ENCODE measurements at places on chromosomes 12 and 14. TPM values are rescaled to one million over a fixed set of nuclear protein-coding genes. Genes with fewer than 3 reads are reported as not detected.

Gene KERA
- total RNA-seq: not detected

Gene KSR2
- total RNA-seq: not detected

Gene CCDC197
- not detected for total RNA-seq

Gene SLC2A3
- total RNA-seq: 142 TPM

Gene LHX5
- total RNA-seq: not detected

Gene IGFBP6
- total RNA-seq: 979 TPM

Gene AICDA
- not detected for total RNA-seq

Gene TAS2R31
- total RNA-seq: 9.1 TPM

DNA sequence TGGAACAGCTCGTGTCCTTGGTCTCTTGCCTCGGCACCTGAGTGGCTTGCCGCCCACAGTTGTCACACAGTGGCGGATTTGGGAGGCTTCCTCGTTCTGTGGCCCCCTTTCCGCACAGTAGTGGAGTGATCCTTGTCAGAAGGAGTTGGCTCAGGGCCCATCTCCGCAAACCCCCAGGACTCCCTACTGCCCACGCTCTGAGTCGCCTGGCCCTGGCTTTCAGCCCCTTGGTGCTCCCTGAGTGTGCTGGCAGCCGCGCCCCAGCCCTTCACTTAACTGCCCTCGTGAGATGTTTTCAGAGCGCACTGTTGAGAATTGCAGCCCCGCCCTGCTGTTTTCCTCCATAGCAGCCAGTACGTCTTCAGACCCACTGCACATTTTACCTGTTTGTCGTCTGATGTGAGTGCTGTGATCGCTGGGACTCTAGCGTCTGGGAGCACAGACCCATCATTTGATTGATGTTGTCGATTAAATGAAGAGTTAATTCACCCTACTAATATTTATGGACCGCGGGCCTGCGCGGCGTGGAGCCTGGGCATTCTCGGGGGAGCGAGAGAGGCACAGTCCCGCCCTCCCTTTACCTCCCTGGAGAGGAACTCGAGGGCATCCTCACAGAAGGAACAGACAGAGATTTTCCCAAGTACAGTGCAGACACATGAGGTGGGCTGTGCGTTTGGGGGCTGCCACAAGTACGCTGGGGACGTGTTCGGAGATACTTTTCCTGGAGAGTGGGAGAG lies 91.8 kb downstream of the DDX51 start:
- no peak for DNase-seq
- no peak overlapping the region for H3K4me3 ChIP-seq
- no peaks in the 10 kb centered on the region for H3K4me1 ChIP-seq
- no peaks in the 10 kb centered on the region for H3K27me3 ChIP-seq

DNA sequence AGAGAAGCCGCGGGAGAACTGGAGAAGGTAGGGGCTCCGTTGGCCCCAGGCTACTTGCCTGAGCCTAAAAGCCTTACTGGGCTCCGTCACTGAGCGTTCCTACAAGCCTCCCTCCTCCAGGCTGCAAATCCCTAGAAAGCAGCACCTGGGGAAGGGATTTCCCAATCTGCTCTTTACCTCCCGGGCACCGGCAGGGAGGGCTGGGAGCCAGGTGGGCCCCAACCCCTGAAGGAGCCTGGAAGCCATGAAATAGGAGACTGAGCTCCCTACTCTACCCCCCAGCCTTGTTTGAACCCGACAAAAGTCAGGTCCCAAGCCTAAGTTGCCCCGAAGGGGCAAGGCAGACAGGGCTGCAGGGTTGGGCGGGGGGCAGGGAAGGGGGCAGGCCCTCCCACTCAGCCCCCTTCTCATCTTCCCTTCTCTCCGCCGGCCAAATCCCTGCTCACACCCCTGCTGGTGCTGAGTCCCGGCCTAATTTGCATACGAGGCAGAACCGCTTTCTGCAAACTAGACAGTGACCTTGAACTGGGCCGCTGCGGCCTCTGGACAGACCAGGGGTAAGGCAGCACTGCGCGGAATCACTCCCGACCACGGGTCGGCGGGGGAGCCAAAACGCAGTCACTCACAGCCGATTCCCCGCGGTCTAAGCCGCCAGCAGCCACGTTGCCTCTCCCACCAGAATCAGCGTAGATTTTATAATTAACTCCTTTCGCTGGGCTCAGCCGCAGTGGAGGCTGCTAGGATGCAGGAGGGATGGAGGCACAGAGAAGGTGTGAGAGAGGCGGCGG lies 3.7 kb upstream of the HOXC12 start:
- no peak overlapping the region for H3K27ac ChIP-seq
- H3K27me3 ChIP-seq: no peaks in the 10 kb centered on the region
- H3K36me3 ChIP-seq: no peaks in the 10 kb centered on the region
- no peaks in the 10 kb centered on the region for H3K4me1 ChIP-seq
- no peak overlapping the region for H3K4me3 ChIP-seq

DNA sequence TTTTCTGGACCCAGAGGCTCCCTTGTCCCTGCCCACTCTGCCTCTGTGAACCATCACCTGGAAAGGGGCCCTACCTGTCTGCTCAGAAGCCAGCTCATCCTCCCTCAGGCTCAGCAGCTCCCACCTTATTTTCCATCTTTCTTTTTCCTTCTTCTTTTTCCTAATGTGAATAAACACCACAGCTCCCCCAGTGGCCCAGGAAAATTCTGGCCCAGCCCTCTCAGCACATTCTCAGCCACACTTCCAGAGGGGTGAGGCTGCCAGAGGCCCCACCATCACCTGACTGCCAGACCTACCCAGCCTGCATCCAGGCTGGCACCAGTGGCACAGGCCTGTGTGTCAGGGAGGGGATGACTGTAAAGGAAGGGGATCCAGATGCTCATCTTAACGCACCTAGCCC lies 23.0 kb downstream of the ZFHX2 start:
- H3K4me3 ChIP-seq: no peak overlapping the region
- no peaks in the 10 kb centered on the region for H3K27me3 ChIP-seq
- DNase-seq: no peak
- no peaks in the 10 kb centered on the region for H3K4me1 ChIP-seq

GRCh38 chr12:97630875-97631274 lies 168.3 kb downstream of the RMST start:
- no peak for DNase-seq
- H3K36me3 ChIP-seq: no peaks in the 10 kb centered on the region
- no peak overlapping the region for H3K27ac ChIP-seq
- H3K27me3 ChIP-seq: no peaks in the 10 kb centered on the region
- H3K4me3 ChIP-seq: no peak overlapping the region

DNA sequence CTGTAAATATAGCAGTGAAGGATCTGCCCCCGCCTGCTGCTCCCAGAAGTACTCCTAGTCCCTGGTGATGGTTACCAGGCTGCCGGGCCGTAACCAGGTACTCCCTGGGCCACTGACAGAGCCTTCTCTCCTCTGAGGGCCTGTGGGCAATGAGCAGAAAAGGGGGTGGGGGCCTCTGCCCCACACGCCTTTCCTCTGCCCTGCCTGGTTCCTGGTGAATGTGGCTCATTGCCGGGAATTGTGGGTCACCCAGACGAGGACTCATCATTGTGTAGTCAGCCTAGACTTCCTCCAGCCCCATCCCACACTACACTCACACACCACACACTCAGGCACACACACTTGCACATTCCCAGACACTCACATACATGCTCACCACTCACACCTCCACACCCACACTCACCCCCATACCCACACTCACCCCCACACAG lies 35.7 kb upstream of the ACTN1 start:
- DNase-seq: peak; percentile 50
- H3K36me3 ChIP-seq: no peaks in the 10 kb centered on the region
- no peak overlapping the region for H3K27ac ChIP-seq
- no peaks in the 10 kb centered on the region for H3K4me1 ChIP-seq
- H3K4me3 ChIP-seq: no peak overlapping the region

DNA sequence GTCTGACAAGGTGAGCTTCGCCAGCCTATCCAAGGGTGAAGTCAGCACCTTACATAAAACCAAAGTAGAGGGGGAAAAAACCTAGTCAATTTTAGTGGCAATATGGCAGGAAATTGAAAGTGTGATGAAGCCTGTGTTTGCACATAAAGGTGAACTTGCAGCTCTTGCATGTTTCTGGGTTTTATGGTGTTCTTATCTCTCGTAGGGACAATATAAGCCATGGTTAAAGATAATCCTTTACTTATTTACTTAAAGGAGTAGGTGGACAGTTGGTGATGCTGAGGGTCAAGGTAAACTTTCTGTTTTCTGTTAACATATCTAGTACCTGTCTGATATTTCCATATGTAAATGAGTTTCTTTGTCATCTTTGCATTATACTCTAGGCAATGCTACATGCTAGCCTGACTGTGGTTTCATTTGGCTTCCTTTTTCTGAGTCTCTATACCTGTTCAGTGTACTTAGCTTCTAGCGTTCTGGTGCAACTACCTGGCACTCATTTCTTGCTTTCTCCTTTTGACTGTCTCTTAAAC lies 32.8 kb downstream of the CCDC91 start:
- H3K36me3 ChIP-seq: no peaks in the 10 kb centered on the region
- DNase-seq: no peak
- no peaks in the 10 kb centered on the region for H3K4me1 ChIP-seq
- H3K27me3 ChIP-seq: no peaks in the 10 kb centered on the region
- no peak overlapping the region for H3K4me3 ChIP-seq
- H3K27ac ChIP-seq: no peak overlapping the region

GRCh38 chr12:111390910-111391309 lies 14.8 kb upstream of the SH2B3 start:
- H3K27me3 ChIP-seq: no peaks in the 10 kb centered on the region
- no peak overlapping the region for H3K27ac ChIP-seq
- no peaks in the 10 kb centered on the region for H3K4me1 ChIP-seq
- no peak overlapping the region for H3K4me3 ChIP-seq

GRCh38 chr12:127268706-127269425 lies 998.1 kb upstream of the TMEM132C start:
- H3K4me3 ChIP-seq: no peak overlapping the region
- H3K27me3 ChIP-seq: no peaks in the 10 kb centered on the region
- H3K27ac ChIP-seq: no peak overlapping the region
- no peaks in the 10 kb centered on the region for H3K4me1 ChIP-seq
- H3K36me3 ChIP-seq: no peaks in the 10 kb centered on the region
- no peak for DNase-seq

GRCh38 chr14:74765721-74766120 lies 2.6 kb downstream of the YLPM1 start:
- no peak overlapping the region for H3K27ac ChIP-seq
- peak overlapping the region; percentile 26 for H3K4me3 ChIP-seq
- no peak for DNase-seq
- H3K27me3 ChIP-seq: no peaks in the 10 kb centered on the region

GRCh38 chr12:20063116-20063515 lies 305.2 kb upstream of the PDE3A start:
- no peak overlapping the region for H3K4me3 ChIP-seq
- H3K27ac ChIP-seq: no peak overlapping the region
- no peaks in the 10 kb centered on the region for H3K4me1 ChIP-seq
- H3K36me3 ChIP-seq: no peaks in the 10 kb centered on the region

DNA sequence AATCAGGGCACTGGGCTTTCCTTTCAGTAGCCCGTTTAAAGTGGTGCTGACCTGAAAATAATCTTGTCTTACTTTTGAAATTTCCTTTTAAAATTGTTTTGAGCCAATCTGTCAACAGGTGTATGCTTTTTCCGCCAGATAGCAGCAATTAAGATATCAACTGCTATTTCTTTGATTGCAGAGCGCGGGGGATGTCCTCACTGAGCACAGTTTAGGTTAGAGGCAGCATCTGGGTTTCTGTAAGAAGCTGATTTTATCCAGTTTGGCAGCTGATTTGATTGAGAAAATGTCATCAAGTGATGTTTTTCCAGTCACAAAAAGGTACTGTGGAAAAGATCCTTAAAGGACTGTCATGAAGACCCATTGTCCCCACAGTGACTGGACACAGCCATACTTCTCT lies 371.8 kb downstream of the ADAMTS20 start:
- no peak overlapping the region for H3K4me3 ChIP-seq
- no peak overlapping the region for H3K27ac ChIP-seq
- no peaks in the 10 kb centered on the region for H3K4me1 ChIP-seq
- no peak for DNase-seq

- H3K27ac ChIP-seq: no peak overlapping the region
- H3K36me3 ChIP-seq: no peaks in the 10 kb centered on the region
- no peaks in the 10 kb centered on the region for H3K27me3 ChIP-seq
- no peaks in the 10 kb centered on the region for H3K4me1 ChIP-seq
- H3K4me3 ChIP-seq: no peak overlapping the region
Measured at GRCh38 chr12:33226671-33227070, 212.9 kb downstream of the SYT10 start.

GRCh38 chr12:41100572-41100971 lies 87.5 kb upstream of the PDZRN4 start:
- DNase-seq: no peak
- no peaks in the 10 kb centered on the region for H3K27me3 ChIP-seq
- H3K4me1 ChIP-seq: no peaks in the 10 kb centered on the region
- H3K36me3 ChIP-seq: no peaks in the 10 kb centered on the region

- H3K27me3 ChIP-seq: no peaks in the 10 kb centered on the region
- peak overlapping the region; percentile 24 for H3K27ac ChIP-seq
- DNase-seq: no peak
Measured at GRCh38 chr12:123952037-123952436, 20.6 kb downstream of the CCDC92 start.

DNA sequence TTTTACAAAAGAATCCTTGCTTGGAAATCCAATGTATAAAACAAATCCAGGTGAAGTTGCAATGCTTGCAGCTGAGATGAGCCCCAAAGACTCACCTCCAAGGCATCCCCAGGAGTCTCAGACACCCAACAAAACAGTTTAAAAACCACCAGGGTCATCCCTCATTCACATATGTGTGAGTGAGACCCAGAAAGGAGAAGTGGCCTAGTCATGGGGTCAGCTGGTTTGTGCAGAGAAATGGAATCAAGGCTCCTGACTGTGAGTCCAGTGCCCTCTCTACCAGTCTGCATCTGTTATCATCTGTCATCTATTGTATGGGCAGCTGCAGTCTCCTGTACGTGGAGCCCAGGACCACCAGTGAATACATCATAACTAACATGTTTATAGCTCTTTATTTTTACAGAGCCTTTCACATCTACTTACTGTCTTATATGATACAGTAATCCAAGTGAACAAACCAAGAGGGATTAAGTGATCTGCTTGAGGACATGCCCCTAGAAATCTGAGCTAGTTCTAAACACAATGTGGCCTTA lies 27.1 kb downstream of the PLEKHG7 start:
- no peaks in the 10 kb centered on the region for H3K4me1 ChIP-seq
- H3K36me3 ChIP-seq: no peaks in the 10 kb centered on the region
- no peak overlapping the region for H3K27ac ChIP-seq

GRCh38 chr12:120614848-120615247 lies 25.6 kb upstream of the CABP1 start:
- no peak overlapping the region for H3K4me3 ChIP-seq
- H3K4me1 ChIP-seq: no peaks in the 10 kb centered on the region
- H3K36me3 ChIP-seq: no peaks in the 10 kb centered on the region
- DNase-seq: no peak

GRCh38 chr12:27185234-27186021 lies 58.7 kb upstream of the STK38L start:
- H3K27ac ChIP-seq: peak overlapping the region; percentile 95
- peaks cover 12% of the 10 kb centered on the region for H3K4me1 ChIP-seq
- H3K4me3 ChIP-seq: no peak overlapping the region
- no peak for DNase-seq

GRCh38 chr14:54098536-54098935 lies 141.9 kb upstream of the BMP4 start:
- no peaks in the 10 kb centered on the region for H3K27me3 ChIP-seq
- DNase-seq: no peak
- H3K4me1 ChIP-seq: no peaks in the 10 kb centered on the region
- H3K36me3 ChIP-seq: no peaks in the 10 kb centered on the region

GRCh38 chr14:25049568-25050268 lies at the start of gene STXBP6:
TSS of gene STXBP6 (minus strand) at chr14:25050147. CDS start at chr14:24974818, 75,329 bp downstream.
- peak within 1 kb of the TSS; percentile 8 for H3K4me3 ChIP-seq
- no peaks in the 10 kb centered on the region for H3K4me1 ChIP-seq
- no peaks in the 10 kb centered on the region for H3K36me3 ChIP-seq
- H3K27ac ChIP-seq: no peak within 1 kb of the TSS
- peak; percentile 62 for DNase-seq

GRCh38 chr12:6052940-6053329 lies 71.5 kb downstream of the VWF start:
- DNase-seq: no peak
- H3K27ac ChIP-seq: no peak overlapping the region
- no peaks in the 10 kb centered on the region for H3K27me3 ChIP-seq
- H3K4me1 ChIP-seq: peaks cover 9% of the 10 kb centered on the region

All from aorta (tissue), 5 donors.